ENCODE measurements at places on chromosomes 2 and 18.

GRCh38 chr2:183207110-183207509 is 82.9 kb downstream of the NUP35 start:
- peak; percentile 73 for DNase-seq

- DNase-seq, result peak; percentile 26
These were observed 57.1 kb downstream of the RAPGEF4 start for GRCh38 chr2:172792711-172793110.

DNA sequence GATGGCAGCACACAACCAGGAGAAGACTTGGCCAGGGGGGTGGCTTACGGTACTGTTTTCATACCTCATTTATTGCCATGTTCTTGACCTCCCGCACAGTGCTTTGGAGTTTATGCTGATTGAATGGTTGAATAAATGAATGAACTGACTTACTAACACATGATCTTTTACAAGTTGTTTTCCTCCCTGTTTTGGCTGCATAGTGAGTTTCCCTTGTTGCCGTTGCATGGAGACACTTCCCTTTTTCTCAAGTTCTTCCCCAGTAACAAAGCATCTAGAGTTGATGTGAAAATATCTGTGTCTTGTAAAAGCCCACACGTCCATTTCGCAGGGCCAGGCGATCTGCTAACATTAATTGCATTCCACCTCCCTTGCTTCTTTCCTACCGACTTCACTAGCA is 35.7 kb upstream of the RAB1A start:
- DNase-seq, result no peak

- peak; percentile 17 for DNase-seq
These were observed 43.3 kb downstream of the FER1L5 start for GRCh38 chr2:96685577-96686459.

DNA sequence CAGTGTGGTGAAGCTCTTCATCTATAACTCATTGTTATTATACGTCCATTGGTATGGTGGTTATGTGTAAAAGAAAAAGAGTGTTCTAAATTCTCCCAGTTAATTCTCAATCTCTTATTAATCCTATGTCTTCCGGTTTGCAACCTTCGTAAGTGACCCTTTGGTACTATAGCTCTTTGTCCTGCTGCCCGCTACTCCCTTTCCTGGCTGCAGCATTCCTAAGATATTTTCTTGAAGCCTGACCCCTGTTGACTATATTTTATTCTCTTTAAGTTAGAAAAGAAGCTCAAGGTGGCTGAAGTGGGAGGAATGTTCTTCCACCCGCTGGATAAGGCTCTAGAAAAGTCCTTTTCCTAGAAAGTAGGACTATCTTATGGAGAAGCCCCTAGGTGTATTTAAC is 684.8 kb downstream of the SOCS6 start:
- DNase-seq, result no peak

DNA sequence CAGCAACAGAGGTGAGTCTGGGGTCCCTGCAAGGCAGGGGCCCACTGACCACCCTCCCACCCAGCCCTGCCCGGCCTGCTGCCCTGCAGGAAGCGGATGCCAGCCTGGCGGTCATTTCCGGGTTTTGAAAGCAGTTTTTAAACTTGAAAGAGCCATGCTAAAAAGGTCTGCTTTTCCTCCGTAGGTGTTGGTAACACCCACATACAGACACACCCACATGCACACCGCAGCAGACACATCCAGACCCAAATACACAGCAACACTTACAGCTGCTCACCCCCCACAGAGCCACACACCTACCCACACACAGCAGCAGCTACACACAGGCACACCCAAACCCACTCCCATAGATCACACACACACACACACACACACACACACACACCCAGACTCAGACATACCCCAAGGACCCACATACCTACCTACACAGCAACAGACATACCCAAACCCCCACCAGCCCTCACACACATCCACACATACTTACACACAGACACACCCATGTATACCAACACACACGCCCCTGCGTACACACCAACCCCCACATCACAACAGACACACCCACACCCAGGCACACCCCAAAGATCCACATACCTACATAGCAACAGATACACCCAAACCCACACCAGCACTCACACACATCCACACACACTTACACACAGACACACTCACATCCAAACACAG is 7.6 kb downstream of the ZFP36L2 start:
- DNase-seq, result no peak

- no peak for DNase-seq
These were observed 911 bp upstream of the PTPRM start for GRCh38 chr18:7566244-7566566.

GRCh38 chr2:226665306-226665831 is 134.3 kb downstream of the IRS1 start:
- DNase-seq, result no peak

- DNase-seq, result peak; percentile 44
These were observed 36.0 kb downstream of the PHLPP1 start for GRCh38 chr18:62751341-62751821.

GRCh38 chr18:66209656-66210055 is 394.2 kb downstream of the CDH19 start:
- no peak for DNase-seq

DNA sequence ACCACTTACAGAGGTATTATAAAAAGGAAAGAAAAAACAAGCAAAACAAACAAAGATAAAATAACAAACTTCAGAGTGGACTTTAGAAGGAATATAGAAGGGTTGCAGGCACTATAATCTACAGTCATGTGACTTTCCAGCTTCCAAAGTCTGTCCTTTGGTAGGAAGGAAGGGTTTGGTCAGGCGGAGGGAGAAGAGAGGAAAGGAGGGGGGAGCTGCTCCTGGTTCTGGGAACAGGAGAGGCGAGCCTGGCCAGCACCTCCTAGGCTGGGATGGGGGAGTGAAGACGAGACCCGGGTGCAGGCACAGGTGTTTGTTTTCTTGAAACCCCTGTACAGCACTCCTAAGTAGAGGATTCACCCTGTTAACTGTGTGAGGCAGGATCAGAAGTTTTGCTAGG is 53.8 kb upstream of the GATA6 start:
- DNase-seq, result no peak

DNA sequence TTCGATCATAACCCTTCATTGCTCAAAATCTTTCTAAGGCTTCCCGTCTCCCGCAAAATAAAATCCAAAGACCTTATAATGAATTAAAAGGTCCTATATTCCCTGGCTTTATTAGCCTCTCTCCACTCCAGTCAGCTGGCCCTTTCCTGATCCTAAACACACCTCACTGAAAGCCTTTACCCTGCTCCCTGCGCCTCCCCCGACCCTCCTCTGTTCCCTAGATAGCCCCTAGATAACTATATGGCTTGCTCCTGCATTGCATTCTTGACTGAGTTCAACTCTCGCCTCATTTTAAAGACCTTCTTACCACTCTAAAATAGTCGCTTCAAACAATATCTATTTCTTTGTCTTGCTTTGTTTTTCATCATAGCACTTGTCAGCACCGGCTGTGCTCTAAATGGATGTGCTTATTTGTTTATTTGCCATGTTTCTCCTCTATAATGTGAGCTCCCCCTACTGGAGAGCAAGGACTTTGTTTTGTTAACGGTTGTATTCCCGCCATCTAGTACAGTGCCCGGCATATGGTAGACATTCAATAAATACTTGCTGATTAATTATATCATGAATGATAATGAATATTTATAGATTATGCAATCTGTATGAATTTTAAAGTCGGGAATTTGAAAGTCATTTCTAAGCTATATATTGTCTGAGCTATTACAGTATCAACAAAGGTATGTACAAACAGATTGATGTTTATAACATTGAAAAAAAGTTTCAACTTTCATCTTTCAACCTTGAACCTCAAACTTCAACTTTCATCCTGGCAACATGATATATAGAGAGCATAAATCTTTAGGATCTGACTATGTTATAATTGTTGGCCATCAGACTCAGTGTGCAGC is 32.4 kb upstream of the VIT start:
- peak; percentile 81 for DNase-seq

DNA sequence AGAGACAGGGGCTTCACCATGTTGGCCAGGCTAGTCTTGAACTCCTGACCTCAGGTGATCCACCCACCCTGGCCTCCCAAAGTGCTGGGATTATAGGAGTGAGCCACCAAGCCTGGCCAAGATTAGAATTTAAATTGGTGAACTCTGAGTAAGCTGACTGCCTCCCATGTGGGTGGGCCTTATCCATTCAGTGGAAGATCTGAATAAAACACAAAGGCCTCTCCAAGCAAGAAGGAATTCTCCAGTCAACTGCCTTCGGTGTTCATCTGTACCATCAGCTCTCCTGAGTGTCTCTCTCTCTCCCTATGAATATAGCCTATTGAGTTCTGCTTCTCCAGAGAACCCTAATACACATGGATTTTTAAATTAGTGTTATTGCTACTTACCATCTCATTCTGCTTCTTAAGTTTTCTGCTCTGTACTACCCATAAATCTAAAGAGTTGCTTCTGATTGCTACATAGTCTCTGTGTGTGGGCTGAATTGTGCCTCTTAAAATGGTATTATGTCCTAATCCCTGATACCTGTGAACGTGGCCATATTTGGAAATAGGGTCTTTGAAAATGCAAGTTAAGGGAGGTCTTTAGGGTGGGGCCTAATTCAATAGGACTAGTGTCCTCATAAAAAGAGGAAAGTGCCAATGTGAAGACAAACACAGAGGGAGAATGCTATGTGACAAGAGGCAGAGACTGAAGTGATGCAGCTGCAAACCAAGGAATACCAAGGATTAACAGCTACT is 36.3 kb downstream of the FBXO11 start:
- DNase-seq, result peak; percentile 10

GRCh38 chr2:214469728-214470127 is 58.9 kb downstream of the VWC2L start:
- DNase-seq, result no peak

DNA sequence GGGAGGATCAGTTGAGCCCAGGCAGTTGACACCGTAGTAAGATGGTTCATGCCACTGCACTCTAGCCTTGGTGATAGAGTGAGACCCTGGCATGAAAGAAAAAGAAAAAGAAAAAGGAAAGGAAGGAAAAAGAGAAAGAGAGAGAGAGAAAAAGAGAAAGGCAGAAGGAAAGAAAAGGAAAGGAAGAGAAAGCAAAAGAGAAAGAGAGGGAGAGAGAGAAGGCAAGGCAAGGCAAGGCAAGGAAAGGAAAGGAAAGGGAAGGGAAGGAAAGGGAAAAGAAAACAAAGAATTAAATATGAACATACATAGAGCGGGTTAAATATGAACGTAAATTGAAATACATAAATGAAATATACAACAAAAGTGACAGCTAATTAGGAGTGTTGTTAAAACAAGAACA is 167.5 kb upstream of the SETBP1 start:
- no peak for DNase-seq

- DNase-seq, result no peak
These were observed 137.1 kb upstream of the TACR1 start for GRCh38 chr2:75336451-75336850.

DNA sequence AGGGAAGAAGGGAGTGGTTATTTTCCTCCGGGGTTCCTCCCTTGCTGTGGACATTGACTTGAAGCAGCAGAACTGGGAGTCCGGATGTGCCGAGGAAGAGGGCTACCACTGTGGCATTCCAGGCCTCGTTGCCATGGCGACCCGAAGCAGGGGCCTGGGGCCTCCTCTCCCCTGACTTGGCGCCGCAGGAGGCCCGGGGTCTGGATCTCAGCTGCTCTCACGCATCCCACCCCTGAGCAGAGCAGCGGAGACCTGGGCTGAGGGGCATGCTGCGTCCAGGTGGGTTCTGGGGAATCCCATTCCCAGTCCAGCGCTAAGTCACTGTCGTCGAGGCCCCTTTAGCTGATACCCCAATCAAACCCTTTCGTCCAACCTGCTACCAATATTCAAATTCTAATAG is 100.2 kb downstream of the BCL11A start:
- no peak for DNase-seq

- peak; percentile 68 for DNase-seq
These were observed 30.3 kb downstream of the TNP1 start for GRCh38 chr2:216829533-216829932.

DNA sequence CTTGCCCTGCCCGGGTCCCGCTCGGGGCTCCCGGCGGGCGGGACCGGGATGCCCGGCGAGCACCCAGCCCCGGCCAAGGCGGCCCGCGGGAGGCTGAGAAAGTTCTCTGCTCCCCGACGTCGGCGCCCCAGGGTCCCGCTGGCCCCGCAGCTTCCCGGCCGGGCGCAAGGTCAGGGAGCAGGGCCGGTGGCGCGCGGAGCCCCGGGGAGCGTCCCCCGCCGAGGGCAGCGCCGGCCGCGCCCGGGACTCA is 331 bp downstream of the SERPINE2 start:
- no peak for DNase-seq

GRCh38 chr2:202116691-202117090 is 43.6 kb downstream of the KIAA2012 start:
- no peak for DNase-seq

GRCh38 chr2:101113441-101114267 is 37.5 kb downstream of the TBC1D8 start:
- peak; percentile 79 for DNase-seq

GRCh38 chr18:62634979-62635630 is 80.2 kb upstream of the PHLPP1 start:
- DNase-seq, result no peak

DNA sequence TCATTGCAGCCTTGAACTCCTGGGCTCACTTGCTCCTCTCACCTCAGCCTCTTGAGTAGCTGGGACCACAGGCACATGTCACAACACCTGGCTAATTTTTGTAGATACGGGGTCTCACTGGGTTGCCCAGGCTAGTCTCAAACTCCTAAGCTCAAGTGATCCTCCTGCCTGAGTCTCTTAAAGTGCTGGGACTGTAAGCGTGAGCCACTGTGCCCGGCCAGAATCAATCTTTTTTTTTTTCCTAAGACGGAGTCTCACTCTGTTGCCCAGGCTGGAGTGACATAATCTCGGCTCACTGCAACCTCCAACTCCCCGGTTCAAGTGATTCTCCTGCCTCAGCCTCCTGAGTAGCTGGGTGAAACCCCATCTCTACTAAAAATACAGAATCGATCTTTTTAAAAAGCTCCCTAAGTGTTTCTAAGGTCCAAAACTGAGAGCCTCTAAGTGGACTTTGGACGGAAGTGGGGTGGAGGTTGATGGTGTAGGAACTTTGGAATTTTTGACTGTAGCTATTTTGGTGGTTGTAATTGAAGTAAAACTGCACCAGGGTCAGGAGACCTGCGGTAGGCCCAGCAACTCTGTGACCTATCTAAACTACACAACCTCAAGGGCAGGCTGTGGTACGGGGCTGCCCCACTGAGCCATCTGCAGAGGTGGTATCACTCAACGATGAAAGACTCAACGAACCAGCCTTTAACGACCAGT is 82.9 kb downstream of the POLR1A start:
- no peak for DNase-seq

DNA sequence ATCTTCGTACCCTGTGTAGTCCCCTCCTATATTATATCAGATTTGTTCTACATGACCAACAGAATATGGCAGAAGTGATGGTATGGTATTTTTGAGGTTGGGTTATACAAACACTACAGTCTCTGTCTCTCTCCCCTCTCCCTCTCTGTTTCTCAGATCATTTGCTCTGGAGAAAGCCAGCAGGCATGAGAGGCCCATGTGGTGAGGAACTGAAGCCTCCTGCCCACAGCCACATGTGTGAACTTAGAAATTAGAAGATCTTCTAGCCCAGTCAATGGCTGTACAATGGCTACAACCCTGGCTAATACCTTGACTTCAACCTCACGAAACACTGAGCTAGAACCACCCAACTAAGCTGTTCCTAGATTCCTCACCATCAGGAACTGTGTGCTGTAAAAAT is 250.6 kb downstream of the SMAD2 start:
- no peak for DNase-seq
